ENCODE measurements at places on chromosomes 1 and 21.

GRCh38 chr1:40256401-40257084 is 1.5 kb upstream of the ZMPSTE24 start:
- no peak for DNase-seq

- no peak for DNase-seq
Observed at GRCh38 chr1:216562383-216562782, 139.1 kb upstream of the USH2A start.

GRCh38 chr1:152111515-152111968 is 3.7 kb downstream of the TCHH start:
- peak; percentile 61 for DNase-seq

DNA sequence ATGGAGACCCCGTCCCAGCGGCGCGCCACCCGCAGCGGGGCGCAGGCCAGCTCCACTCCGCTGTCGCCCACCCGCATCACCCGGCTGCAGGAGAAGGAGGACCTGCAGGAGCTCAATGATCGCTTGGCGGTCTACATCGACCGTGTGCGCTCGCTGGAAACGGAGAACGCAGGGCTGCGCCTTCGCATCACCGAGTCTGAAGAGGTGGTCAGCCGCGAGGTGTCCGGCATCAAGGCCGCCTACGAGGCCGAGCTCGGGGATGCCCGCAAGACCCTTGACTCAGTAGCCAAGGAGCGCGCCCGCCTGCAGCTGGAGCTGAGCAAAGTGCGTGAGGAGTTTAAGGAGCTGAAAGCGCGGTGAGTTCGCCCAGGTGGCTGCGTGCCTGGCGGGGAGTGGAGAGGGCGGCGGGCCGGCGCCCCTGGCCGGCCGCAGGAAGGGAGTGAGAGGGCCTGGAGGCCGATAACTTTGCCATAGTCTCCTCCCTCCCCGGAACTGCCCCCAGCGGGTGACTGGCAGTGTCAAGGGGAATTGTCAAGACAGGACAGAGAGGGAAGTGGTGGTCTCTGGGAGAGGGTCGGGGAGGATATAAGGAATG is 505 bp downstream of the LMNA start:
- DNase-seq = no peak

- peak; percentile 52 for DNase-seq
Observed at GRCh38 chr1:99600782-99601181, 45.1 kb upstream of the PALMD start.

GRCh38 chr1:183180218-183180617 is 5.8 kb upstream of the LAMC2 start:
- peak; percentile 91 for DNase-seq

DNA sequence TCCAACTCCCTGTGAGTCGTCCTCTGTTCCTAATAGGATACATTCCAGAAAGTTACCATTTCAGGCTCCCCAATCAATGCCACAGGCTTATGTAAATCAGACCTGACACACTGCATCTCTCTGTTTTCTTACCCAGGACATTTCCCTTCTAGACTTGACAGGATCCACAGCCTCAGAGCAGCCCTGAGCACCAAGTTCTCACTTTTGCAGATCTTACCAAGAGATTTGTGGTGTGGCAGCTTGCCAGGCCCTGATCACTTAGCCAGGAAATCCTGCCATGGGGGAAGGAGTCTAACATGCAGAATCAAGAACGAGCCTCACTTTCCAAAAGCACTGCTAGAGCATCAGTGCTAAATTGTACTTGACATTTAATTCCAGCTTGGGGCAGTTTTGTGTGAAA is 202.9 kb downstream of the TBX15 start:
- peak; percentile 83 for DNase-seq

DNA sequence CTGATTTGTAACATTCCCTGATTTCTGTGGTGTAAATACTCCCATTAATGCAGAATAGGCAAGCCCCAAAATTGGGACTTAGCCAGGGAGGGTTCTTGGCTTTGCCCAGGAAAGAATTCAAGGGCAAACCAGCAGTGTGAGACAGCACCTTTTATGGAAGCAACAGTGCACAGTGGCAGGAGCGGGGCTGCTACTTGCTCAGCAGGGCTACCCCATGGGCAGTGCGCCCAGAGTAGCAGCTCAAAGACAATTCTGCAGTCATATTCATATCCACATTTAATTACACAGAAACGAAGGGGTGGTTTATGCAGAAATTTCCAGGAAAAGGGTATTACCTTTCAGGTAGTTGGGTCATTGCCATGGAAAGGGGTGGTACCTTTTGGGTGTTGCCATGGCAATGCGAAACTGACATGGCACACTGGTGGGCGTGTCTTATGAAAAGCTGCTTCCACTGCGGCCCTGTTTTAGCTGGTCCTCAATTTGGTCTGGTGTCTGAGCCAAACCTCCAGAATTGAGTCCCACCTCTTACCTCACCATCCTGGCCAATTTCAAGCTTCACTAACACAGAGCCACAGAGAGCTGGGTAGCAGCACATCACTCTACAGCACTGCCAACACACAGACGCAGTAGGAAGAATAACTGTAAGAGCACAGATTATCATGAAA is 35.9 kb downstream of the FHAD1 start:
- no peak for DNase-seq
